ENCODE measurements at places on chromosomes 5 and 9.
A peak's percentile ranks its signal among the peaks of the same experiment; 100 is the strongest.

DNA sequence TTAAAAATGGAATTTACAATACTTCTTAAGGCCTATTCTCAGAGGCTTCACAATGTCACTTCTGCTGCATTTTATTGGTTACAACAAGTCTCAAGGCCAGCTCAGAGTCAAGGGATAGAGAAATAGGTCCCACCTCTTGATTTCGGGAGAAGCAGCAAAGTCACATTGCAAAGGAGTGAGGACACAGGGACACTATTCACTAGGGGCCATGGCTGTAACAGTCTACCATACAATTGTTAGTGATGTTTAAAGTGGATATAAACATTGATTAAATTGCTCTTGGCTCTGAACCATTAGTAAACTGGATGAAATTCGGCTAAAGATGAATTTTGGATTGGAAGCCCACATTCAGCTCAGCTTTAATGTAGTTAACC lies 21.7 kb upstream of the CMBL start:
- no peak for DNase-seq

GRCh38 chr5:148912714-148913398 lies 86.4 kb downstream of the ADRB2 start:
- peak; percentile 77 for DNase-seq

GRCh38 chr9:107386396-107386795 lies 103.2 kb downstream of the KLF4 start:
- DNase-seq = no peak

DNA sequence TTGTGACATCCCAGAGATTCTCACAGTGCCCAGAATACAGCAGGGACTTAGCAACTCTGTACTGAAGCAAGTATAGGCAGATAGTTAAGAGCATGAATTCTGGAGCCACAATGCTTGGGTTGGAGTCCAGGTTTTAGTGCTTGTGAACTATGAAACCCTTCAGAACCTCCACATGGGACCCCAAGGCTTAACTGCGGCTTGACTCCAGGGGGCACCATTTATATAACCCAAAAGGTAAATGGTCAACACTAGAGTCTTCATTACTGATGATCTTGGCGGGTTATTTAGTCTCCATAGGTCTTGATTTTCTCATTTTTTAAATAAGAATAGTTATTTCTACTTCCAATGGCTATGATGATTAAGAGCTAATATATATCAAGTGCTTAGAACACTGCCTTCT lies 390.3 kb downstream of the TAF11L14 start:
- no peak for DNase-seq

DNA sequence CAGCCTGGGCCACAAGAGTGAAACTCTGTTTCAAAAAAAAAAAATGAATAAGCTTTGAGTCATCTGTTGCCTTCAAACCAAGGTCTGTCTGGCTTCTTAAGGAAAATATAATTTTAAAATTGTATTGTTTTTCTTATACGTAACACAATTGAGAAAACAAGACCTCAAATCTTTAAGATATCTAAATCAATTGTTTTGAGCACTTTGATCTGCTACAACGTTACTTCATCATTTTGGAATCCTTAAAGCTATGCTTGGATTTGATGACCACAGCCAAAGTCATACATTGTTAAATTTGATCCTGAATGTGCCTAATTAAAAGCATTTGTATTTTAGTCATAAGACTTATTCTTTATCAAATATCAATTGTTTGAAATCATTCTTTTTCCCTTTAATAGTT lies 37.7 kb upstream of the VCAN start:
- DNase-seq = no peak

GRCh38 chr5:141848744-141849414 lies 29.3 kb downstream of the PCDH1 start:
- no peak for DNase-seq

DNA sequence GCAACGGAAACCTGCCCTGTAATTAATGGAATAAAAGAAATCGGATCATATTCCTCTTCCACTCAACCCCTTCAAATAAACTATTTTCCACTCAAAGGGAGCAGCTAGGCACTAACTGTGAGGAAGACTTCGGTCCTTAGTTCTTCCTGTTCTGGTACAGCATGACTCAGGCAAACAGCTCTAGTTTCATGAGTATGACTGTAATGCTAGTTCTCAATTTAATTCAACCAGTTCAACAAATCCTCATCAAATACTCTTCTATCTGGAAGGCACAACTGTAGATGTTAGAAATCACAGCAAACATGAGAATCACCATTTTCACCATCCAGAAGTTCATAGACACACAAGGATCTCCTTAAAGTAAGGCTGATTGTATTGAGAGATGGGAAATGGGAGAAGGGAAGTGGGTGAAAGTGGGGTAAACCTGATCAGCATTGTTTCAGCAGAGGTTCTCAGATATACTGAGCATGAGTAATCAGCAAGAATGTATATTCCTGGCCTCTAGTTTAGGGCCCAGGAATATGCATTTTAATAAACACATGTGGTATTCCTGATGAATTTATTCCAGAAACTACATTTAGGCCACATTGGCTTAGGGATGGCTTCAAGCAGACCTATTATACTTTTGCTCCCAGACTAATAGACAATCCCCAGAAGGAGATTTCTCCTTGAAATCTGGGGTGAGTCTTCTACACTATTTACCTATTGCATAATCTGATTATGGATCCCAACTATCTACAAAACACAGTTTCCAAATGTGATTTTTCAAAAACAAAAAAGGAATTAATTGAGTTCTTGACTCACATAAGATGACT lies 141.1 kb upstream of the SLC12A2 start:
- DNase-seq = no peak

DNA sequence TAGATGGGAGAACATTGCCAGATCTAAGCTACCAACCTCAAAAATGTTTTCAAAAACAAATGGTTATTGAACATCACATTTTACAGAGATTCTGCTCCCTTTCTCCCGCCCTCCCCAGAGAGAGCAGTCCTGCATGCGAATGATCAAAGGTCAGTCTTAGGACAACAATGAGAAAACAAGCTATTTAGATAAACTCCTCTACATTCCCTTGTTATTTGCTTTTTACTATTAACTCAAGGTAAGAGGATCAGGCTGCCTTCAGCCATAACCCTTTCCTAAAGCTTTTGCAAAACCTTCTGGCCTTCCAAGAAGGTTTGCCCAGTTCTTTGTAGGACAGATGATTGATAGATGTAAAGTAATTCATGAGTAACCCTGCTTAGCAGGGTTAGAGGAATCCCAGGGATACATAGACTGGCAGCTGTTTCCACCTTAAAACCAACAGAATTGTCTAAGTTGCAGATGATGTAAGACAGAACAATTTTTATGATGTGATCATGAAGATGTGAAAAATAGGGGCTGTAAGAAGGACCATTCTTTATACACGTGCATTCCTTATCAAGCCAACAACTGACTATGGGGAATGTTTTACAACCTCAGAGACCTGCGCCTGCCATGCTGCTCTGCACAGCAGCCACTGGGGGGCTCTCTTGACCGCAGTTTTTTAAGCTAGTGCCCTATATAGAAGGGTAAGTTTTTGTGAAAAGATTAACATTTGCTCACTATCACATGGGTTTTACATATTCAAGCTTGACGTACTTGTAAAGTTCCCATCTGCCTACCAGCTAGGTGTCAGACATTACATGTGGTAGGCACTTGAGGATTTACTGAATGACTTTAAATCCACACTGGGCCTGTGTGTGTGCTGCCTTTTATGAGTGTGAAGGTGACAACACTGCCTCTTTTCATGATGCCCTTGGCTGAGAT lies 2.3 kb upstream of the ZNF782 start:
- DNase-seq = no peak

Data from suprapubic skin (tissue), 4 donors.